ENCODE measurements at places on chromosomes 3 and 15.

DNA sequence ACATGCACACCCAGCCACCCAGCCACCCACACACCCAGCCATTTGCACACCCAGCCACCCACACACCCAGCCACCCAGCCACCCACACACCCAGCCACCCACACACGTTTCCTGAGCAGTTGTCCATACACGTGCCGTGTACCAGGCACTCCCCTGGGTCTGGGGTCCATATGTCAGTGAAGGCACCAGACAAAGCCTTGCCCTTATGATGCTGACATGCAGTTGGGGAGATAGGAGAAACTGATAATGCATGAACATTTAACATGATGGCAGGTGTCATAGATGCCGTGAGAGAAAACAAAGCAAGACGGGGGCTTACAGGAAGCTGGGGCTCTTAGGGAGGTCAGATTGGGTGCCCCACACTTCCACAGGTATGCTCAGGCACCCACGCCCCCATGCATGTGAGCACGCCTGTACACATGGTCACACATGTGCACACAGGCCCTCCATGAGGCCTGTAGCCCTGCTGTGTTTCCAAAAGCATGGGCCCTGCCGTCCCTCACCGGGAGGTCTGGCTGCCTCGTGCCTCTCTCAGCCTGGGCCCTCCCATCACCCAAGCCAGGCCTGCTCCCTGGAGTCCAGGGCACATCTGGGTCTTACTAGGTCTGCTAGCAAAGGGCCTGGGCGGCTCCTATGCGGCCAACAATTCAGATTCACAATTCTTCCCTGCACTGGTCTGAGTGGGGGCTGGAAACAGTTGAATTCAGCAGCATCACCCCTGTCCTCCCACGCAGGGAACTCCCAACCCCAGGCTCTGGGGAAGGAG is 3.6 kb upstream of the DNAJB8 start:
- DNase-seq: no peak

GRCh38 chr15:57457726-57458125 is 81.4 kb downstream of the CGNL1 start:
- DNase-seq: no peak

DNA sequence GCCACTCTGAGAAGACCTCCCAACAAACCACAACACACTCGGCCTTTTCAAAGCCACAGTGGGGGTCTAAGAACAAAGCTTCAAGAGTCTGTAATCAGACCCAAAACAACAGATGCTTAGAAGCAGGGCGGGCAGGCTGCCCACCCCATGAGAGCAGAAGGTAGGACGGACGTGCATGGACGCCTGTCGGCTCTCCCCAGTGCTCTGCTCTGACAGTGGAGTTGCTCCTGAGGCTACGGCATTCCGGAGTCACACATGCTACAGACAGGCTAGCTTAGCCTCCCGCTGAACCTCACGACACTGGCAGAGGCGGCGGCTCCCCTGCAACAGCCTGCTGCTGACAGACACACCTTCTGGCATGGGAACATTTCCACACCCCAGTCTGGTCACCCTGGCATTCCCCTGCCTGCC is 33.5 kb downstream of the SLCO2A1 start:
- no peak for DNase-seq

DNA sequence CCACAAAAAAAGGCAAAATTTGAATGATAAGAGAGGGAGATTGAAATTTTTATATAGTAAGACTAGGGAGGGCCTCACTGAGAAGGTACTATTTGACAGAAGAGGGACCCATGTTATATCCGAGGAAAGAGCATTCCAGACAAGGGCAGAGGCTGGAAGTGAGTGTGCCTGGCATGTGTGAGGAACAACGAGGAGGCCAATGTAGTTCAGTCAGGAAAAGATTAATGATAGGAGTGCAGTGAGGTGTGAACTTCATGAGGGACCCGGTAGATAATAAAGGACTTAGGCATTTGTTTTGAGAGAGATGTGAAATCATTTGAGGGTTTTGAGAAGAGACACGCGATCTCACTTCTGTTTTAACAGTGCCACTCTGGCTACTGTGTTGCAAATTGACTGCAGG is 36.3 kb downstream of the ASTE1 start:
- DNase-seq: no peak

- DNase-seq: no peak
Measured at GRCh38 chr3:16494814-16495431, 18.6 kb downstream of the RFTN1 start.

DNA sequence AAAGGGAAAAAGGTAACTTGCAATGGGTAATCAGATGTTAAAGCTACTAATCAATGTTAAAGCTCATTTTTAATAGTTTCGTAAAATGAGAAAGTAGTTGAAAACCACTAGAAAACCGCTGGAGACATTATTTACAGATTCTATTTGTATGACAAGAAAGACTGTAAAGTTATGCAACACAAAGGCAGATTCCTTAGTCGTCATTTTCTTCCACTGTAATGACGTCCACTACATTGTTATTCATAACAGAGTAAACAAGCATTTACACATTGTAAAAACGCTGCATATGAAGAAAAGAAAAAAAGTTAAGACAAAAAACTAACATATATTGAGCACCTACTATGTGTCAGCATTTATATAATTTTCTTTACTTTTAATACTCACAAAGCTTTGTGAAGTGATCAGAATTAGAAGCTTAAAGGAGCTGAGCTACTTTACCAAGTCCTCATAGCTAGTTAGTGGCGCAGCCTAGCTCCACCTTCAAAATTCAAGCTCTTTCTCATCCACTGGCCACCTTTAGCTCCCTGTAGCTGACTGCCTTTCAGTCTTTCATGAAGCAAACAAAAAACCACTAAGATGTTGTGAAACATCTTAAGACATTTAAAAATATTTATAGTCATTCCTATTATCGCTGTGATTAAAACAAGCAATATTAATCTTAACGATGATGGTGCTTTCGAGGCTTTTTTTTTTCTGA is 100.1 kb upstream of the CDIN1 start:
- DNase-seq: no peak

- DNase-seq: no peak
Measured at GRCh38 chr3:157157836-157158235, 2.1 kb downstream of the CCNL1 start.

GRCh38 chr3:156492801-156493261 is 62.1 kb downstream of the SSR3 start:
- DNase-seq: no peak

- peak; percentile 29 for DNase-seq
Measured at GRCh38 chr3:12662593-12663400, 1.1 kb downstream of the RAF1 start.

GRCh38 chr15:65420975-65421359 is 1.8 kb downstream of the IGDCC4 start:
- DNase-seq: no peak

DNA sequence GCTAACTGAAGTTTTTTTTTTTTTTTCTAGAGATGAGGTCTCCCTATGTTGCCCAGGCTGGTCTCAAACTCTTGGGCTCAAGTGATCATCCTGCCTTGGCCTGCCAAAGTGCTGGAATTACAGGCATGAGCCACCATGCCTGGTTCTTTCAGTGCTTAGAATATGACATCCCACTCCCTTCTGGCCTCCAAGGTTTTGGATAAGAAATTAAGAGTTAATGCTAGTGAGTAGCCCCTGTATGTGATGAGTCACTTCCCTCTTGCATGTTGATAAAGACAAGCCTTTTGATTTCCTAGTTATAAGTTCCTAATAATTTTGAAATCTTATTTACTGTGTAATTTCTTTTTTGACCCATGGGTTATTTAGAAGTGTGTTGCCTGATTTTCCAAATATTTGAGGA is 35.7 kb upstream of the DNAJC19 start:
- no peak for DNase-seq

DNA sequence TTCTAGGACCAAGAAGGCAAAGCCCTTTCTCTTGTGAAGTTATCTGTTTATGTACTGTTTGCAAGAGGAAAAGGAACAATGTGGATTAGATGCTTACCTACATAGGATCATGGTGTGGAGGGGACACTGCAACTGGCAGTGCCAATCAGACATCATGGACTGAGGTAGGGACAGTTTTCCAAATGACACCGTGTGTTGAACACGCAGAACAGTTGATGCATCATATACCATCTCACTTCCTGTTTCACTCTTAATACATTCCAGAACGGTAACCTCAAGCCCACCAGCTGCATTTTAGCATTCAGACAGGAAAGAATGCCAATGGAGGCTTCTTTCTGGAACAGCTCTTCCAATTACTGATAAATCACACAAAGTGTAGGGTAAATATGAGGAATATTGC is 397.7 kb upstream of the LMCD1 start:
- no peak for DNase-seq

DNA sequence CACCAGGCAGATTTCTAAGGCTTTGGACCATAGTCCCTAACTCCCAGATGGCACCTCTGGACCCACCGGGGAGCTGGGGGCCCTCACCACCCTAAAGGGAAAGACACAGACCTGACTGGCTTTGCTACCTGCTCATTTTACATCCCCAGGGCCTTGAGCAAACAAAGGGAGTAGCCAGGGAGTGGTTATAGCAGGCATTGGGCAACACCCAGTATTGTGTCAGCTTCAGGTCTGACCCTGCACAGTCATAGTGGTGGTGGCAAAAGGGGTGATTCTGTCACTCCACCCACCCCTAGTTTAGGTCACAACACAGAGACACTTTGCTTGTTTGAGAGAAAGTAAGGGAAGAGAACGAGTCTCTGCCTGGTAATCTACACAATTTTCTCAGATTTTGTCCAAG is 352.5 kb downstream of the DIPK2A start:
- DNase-seq: no peak

- no peak for DNase-seq
Measured at GRCh38 chr3:30862004-30862403, 32.5 kb downstream of the GADL1 start.

- no peak for DNase-seq
Measured at GRCh38 chr3:2377281-2377680, 278.6 kb downstream of the CNTN4 start.

Measured in activated CD4-positive, alpha-beta T cell treated with anti-CD3 and anti-CD28 coated beads for 4 hours (primary cell).